ENCODE measurements at places on chromosomes 6 and 20. TPM values are rescaled to one million over a fixed set of nuclear protein-coding genes. Genes with fewer than 3 reads are reported as not detected.

GRCh38 chr6:89999945-90000825 is 105.9 kb downstream of the GJA10 start:
- DNase-seq, result no peak
- no peak overlapping the region for H3K4me3 ChIP-seq
- H3K27ac ChIP-seq, result no peak overlapping the region
- H3K4me1 ChIP-seq, result no peaks in the 10 kb centered on the region
- no peaks in the 10 kb centered on the region for H3K27me3 ChIP-seq

DNA sequence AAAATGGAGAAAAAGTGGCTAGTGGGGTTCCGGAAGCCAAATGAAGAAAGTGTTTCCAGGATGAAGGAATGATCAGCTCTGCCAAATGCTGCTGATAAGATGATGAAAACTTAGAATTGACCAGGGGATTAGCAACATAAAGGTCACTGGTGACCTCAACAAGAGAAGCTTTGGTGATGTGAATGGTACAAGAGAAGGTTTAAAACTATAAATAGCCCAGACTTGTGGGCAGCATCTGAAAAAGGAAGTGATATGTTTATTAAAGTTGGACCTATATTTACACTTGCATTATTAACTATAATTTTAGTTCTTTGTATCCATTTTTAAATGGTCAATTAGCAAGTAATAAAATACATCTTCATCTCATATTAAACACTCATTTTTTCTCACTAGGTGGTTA is 45.1 kb downstream of the CGA start:
- H3K36me3 ChIP-seq, result no peaks in the 10 kb centered on the region
- no peaks in the 10 kb centered on the region for H3K4me1 ChIP-seq
- no peak overlapping the region for H3K4me3 ChIP-seq
- no peak for DNase-seq
- H3K27ac ChIP-seq, result no peak overlapping the region
- H3K27me3 ChIP-seq, result no peaks in the 10 kb centered on the region

GRCh38 chr6:27517928-27518787 is 45.3 kb upstream of the ZNF184 start:
- no peaks in the 10 kb centered on the region for H3K36me3 ChIP-seq
- H3K4me1 ChIP-seq, result no peaks in the 10 kb centered on the region
- no peak overlapping the region for H3K27ac ChIP-seq

- no peak for DNase-seq
- H3K4me3 ChIP-seq, result no peak overlapping the region
- no peak overlapping the region for H3K27ac ChIP-seq
- H3K27me3 ChIP-seq, result no peaks in the 10 kb centered on the region
- H3K4me1 ChIP-seq, result no peaks in the 10 kb centered on the region
These were observed 31.7 kb upstream of the UBR2 start for GRCh38 chr6:42532038-42532669.

DNA sequence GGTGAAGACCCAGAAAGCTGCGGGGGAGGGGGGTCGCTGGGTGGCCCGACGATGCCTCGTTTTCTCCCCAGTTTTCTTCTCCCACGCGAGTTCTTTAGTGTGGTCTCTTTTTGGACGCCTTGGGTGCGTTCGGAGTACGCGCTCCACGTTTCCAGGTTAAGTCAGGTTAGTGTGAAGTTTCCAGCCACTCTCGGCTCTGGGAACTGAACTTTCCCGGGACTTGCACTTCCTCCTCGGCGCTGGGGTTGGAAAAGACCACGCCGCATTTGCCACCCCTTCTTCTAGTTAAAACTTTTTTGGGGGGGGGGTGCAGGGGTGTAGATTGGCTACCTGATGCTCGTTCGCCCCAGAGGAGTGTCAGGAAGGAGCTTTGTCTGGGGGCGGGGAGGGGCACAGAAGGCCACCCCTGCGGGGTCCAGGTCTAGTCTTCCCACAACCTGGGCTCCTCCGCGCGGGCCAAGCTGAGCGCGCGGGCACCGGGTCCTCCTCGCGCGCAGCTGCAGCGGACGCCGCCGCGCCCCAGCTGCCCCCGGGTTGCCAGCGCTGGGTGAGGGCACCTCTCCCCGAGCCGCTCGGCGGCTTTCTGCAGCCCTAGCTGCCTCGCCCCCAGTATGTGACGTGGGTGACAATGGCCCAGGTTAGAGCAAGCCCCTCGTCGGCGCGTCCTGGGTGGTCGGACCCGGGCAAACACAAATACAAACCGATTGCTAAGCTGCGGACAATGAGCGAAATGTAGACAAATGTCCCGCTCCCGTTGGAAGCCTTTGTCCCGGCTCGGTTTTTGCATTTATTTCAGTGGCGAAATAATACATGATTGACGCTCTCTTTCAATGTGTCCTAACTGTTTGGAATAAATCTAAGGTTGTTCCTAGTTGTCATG is 1.7 kb upstream of the NKX2-2 start:
- H3K4me3 ChIP-seq, result peak overlapping the region; percentile 75
- no peaks in the 10 kb centered on the region for H3K36me3 ChIP-seq
- H3K27ac ChIP-seq, result no peak overlapping the region
- no peak for DNase-seq

Gene ZNF391
- total RNA-seq, result 4.4 TPM

Gene ZNF165
- total RNA-seq, result 5.8 TPM
